ENCODE measurements at places on chromosomes 11 and 22.

GRCh38 chr11:108341654-108342053 lies 118.8 kb downstream of the ATM start:
- DNase-seq = no peak

DNA sequence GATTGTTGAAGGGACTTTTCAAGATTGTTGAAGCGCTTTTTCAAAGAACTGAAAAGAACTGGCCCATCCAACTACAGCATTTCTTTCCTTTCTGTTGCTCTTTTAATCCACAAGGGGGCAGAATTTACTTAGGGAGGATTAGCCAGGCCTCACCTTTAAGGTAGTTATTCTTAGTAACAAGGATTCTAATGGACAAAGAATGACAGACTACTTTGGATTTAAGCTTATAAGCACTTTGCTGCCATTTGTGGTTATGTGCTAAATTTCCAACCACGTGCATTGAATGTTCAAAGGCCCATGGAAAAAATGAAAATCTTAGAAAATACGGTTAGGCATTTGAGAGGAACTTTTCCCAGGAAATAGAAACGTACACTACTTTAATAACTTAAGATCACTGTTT lies 49.5 kb upstream of the HSPA8 start:
- DNase-seq = peak; percentile 87

GRCh38 chr22:31068970-31069369 lies 12.1 kb upstream of the SMTN start:
- no peak for DNase-seq

- no peak for DNase-seq
Observed at GRCh38 chr22:36113121-36113520, 47.4 kb downstream of the APOL3 start.

DNA sequence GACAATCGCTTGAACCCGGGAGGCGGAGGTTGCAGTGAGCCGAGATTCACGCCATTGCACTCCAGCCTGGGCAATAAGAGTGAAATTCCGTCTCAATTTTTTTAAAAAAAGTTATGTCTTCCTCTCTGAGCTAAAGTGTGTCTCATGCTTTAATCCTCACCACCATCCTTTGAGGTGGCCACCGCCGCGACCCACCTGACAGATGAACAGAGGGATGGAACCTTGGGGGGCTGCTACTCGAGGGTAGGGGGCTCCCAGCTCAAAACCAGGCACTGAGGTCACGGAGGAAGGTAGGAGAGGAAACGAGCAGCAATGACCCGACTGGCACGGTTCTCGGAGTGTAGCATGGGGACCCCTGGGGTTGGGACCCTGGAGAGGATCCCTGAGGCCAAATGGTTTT lies 10.7 kb upstream of the POLDIP3 start:
- no peak for DNase-seq

GRCh38 chr22:22155146-22155545 lies 89.4 kb upstream of the VPREB1 start:
- no peak for DNase-seq

DNA sequence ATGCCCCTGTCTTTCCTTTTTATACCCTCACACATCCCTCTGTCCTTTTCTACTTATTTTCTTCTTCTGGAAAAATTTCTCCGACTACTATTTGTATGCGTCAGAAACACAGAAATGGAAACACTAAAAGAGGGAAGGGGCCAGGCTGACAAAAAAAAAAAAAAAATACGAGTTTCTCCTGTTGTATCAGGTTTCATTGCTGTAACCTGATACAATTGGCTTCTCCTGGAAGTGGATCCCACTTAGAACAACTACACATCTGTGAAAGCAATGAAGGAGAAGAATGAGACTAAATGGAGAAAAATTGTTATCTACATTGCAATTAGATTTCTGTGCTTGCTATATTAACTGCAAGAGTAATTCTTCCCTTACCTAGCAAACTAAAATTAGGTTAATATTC lies 393.9 kb downstream of the GUCY1A2 start:
- DNase-seq = no peak

GRCh38 chr11:1109918-1110705 lies 35.4 kb downstream of the MUC2 start:
- DNase-seq = no peak

DNA sequence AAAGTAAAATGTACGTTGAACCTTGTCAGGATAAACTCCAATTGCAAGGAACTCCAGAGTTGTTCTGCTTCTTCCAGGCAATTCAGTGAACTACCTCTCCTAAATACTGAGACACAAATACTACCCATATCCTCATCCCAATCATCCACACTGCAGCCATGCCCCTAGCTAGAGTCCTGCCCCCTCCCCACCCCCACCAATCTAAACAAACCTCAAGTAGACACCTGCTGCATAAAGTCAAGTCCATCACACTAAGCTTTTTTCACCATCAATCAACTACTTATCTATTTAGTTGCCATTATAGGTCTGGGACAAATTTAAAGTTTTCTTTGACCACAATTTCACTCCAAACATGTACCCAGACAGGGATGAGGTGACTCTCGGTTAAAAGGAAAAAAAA lies 93.2 kb upstream of the APOA1 start:
- no peak for DNase-seq

DNA sequence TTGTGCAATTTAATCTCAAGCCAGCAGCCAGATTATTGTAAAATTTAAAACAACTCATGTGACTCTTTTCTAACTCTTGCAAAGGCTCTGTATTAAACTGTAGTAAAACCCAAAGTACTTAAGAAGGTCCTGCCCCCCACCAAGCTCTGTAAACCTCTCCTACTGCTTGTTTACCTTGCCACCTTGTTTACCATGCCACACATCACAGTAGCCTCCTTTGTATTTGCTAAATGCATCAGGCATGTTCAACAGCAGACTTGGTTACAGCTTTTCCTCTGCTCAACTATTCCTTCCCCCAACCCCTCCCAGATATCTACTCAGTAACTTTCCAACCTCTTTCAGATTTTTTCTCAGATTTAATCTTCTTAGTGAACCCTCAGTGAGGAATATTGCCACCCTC lies 861.6 kb downstream of the METTL15 start:
- DNase-seq = no peak

DNA sequence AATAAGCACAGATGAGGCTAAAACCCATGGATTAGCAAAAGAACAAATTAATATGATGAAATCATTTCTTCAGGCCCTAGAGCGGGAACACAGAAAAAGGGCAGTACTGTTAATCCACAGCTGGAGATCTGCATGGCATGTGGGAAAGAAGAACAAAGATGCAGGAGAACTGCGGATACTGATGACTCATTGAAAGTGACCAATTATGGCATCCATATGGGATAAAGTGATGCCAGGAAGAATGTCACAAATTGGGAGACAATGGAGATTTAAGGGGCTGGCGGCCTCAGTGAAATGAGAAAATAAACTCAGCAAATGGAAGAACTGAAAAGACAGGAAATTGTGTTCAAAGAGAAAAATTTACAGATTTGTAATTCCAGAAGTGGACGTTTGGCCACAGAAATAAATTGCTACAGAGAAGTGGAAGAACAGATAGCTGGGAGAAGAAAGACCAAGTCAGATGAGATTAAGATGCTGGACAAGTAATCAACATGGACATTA lies 39.4 kb downstream of the SIK3 start:
- no peak for DNase-seq

DNA sequence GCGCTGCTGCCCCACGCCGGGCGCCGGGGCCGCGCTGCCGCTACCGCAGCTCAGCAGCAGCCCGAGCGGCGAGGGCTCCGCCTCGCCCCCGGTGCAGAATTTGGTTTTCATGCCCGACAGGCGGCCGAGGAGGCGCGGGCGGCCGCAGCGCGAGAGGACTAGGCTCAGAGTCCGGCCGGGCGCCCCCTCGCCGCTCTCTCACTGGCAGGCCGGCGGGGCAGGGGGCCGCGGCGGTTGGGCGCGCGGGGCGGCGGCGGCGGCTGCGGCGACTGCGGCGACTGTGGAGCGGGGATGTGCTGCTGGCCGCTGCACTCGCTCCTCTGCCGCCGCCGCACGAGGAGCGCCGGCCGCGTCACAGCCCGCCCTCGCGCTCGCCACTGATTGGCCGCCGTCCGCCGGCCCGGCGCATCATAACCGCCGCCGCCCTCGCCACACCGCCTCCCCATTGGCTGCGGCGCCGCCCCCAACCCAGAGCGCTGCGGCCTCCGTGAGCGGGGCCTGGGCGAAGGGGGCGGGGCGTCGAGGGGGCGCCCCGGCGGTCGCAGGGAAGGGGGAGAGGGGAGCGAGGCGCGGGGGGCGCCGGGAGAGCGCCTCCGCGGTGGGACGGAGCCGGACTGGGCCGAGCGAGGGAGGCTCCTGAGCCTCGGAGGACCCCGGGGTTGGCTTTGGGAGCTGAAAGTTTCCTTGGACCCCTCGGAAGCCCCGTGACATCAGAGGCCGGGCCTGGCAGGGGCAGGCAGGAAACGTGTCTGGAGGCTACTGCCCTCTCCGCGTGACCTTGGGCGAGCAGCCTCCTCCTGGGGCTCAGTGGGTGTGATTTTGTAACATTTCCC lies at the start of gene CHKA:
CHKA (minus strand) TSS at position 322 of the 833 bp plus-strand sequence; CDS start at position 111, 211 bp downstream.
- DNase-seq = peak; percentile 91

DNA sequence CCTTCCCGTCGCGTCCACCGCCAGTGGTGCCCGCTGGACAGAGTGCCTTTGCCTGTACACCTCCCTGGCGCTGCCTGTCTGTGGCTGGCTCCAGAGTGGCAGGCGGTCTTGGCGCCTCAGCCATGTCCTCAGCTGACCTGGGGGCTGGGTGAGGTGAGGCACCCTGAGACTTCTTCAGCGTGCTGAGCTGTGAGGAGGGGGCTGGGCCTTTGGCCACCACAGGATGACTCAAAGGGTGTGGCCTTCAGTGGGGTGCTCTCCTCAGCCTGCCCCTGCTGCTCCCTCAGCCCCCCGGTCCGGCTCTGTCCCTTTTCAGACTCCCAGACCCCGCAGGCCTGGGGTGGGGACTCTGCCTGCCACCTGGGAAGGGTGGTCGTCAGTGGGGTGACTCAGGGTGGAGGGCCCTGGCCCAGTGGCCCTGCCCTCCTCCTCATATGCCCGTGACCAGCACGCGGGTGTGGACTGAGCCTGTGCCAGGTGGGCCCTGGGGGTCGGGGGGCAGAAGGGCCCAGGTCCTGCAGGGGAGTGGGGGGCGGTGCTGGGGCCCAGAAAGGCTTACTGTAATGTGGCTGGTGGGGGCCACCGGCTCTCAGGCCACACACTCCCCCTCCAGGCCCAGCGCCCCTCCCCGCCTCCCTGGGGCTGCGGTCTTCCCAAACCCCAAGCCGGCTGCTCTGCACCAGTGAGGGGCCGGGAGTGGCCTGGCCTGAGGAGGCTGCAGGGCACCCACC lies 15.9 kb downstream of the CRELD2 start:
- no peak for DNase-seq

DNA sequence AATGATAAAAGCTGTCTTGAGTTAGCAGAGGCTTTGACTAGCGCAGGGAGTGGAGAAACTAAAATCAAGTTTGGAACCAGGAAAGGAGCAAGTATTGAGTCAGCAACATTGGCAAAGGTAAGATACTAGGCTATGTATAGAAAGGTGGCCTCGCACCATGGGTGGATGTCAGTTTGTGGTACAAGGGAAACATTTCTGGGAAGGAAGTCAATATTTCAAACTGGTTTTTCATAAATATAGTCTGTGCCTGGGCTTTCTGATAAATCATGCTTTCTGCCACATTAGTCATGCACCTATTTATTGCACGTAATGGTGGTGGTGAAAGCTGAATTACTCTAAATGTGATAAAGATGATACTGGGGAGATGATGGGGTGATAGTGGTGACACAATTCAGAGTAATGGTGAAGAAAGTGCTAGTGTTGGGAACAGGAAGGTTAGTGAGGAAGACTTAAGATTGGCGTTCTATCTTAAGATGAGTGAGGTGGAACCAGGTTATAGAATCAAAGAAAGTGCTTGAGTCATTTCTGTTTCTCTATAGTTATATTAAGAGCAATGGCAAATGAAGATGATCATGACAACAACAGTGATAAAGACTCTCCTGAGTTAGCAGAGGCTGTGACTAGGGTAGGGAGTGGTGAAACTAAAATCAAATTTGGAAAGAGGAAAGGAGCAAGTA lies 729.0 kb downstream of the FAM181B start:
- no peak for DNase-seq

GRCh38 chr11:14357881-14358728 lies 878 bp downstream of the RRAS2 start:
- DNase-seq = peak; percentile 83

DNA sequence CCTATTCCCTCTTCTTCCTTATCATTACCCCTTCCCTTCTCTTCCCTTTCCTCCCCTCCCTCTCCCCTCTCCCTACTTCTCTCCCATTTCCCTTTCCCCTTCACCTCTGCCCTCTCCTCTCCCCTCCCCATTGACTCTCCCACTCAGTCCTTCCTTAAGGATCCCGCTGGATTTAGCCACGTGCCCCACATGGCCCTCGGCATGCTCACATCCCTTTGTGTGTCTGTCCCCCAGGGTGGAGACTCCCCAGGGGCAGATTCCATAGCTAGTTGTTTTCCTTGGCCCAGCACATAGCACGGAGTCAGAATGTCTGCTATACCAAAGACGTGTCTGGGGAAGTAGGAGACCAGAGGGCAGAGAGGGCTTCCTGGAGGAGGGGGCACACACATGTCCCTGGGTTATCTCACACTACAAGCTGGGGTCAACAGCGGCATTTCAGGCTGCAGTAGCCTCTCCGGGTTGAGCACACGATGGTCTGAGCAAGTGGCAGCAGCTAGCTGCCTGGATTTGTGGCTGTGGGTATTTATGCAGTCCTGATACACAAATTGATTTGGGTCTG lies 487.0 kb downstream of the TBC1D22A start:
- DNase-seq = no peak

- DNase-seq = no peak
Observed at GRCh38 chr11:35139722-35140282, 831 bp downstream of the CD44 start.

GRCh38 chr11:35427071-35427470 lies 7.7 kb upstream of the SLC1A2 start:
- no peak for DNase-seq

- DNase-seq = no peak
Observed at GRCh38 chr11:23554002-23554401, 693.7 kb upstream of the CCDC179 start.

DNA sequence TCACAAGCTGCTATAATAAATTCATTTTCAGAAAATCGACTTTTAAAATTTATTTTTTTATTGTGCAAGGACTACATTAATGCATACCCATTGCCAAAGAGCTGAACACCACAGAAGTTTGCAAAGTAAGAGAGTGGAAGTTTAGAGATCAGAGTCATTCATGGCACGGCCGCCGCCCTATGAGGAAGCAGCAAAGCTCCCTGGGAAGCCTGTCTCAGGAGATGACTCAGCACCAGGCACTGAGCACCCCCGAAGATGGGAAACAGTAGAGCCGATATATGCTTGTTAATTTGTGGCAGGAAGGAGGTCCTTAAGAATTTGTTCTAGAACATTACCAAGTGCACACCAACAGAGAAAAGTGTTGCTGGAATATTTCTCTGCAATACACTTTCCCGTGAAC lies 693.7 kb downstream of the OPCML start:
- DNase-seq = no peak

DNA sequence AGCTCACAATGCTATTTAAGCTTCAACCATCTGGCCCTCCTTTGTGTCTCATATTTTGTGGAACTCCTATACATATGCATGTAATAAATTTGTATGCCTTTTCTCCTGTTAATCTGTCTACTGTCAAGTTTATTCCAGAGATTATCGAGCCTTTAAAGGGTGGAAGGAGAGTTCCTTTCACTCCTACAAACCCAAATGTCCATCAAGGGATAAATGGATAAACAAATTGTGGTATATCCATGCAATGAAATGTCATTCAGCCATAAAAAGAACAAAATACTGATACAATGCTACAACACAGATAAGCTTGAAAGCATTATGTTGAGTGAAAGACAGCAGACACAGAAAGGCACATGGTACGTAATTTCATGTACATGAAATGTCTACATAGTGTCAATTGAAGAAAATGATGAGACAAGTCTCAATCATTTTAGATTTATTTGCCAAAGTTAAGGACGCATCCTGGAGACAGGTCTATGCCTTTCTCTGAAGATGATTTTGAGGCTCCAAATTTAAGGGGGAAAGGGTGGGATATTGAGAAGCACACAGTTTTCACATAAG lies 17.7 kb upstream of the FEZ1 start:
- DNase-seq = no peak

All from trophoblast cell (in vitro differentiated cells and primary cell).